A549 treated with Hydrocortisone at 1 μM for 4 hours (cell line): ENCODE measurements at places on chromosomes 4 and X. TPM values are rescaled to one million over a fixed set of nuclear protein-coding genes. Genes with fewer than 3 reads are reported as not detected.

IL3RA gene
- 0.16 to 0.23 TPM (median 0.22 TPM) in 5 replicates for total RNA-seq

TCP11X2 gene
- not detected in 5 replicates for total RNA-seq

TAPT1 gene
- total RNA-seq: 10.4 to 17.5 TPM (median 16.1 TPM) in 5 replicates

GPR143 gene
- 0.15 to 0.54 TPM (median 0.23 TPM) in 5 replicates for total RNA-seq

MAOA gene
- 0.73 to 1.4 TPM (median 0.86 TPM) in 5 replicates for total RNA-seq
